T-cell (primary cell): ENCODE measurements at places on chromosomes 6 and 20.

- DNase-seq = no peak
Observed at GRCh38 chr6:39927159-39927558, 7.1 kb downstream of the MOCS1 start.

DNA sequence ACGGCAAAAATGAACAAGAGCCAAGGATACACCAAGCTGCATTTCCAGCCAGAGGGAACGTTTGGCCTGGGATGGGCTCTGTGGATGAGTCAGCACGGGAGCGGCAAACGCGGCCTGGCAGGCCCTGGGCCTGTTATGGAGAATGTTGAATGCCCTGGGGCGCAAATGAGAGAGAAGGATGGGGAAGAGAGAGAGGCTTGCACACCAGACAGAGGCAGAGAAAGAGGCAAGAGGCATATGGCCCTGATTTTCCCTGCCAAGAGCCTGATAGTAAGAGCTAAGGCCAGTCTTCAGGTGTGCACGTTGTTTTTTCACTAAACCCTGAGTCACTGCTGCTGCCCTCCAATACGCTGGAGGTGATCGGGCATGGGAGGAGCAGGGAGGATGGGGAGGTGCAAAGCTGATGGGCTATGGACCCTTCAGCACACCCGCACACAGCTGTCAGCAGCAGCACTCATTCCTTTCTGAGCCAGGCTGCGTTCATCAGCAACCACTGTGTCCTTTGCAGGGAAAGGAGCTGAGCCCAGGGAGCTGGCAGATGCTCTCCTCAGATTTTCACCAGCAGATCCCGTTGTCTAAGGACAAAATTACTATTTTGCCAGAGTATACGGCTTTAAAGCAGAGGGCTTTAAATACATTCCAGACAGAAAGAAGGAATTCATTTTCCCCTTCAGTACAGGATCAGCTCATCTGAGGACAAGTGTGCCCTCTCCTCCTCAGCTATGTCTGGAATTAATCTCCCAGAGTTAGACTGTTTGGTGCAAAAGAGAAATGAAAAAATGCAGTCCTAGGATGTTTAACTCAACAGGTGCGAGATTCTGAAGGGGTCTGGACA, 61.7 kb upstream of the SLC22A23 start:
- no peak for DNase-seq

GRCh38 chr6:169854083-169854725, 102.8 kb downstream of the ERMARD start:
- no peak for DNase-seq

DNA sequence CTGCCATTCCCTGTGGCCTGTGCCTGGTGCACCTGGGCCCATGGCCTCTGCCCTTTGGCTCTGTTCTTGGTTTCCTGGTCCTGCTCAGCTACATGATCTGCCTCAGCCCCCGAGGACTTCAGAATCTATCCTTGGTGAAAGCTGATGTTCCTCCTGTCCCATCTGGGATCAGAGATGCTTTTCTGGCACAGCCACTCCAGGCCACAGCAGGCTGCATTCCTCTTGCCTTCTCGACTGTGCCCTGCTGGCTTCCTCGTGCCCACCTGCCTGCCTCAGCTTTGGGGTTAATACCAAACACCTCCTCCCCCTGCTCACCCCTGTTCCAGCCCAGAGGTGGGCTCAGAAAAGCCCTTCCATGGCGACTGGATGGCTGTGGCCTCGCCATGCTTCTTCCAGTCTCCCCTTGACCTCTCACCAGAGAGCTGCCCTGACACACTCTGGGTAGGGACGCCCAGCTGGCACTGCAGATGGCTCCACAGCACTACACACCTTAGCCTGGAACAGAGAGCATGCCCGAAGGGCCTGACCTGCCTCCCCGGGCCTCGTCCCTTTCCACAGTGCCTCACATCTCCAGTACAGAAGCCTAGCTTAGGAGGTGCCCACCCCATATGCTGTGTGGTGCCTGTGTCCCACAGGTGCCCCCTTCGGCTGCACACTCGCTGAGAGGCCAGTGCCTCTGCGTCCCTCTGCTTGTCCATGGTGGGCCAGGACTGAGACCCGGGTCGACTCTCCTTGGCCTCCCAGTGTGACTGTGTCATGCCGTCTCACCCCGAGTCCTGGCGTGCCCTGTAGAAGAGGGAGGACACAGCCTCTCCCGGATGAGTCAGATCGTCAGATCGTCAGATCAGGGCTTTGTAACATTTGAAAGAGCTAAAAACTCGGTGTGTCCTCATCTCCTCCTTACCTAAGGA, 148.8 kb downstream of the DTNBP1 start:
- DNase-seq = no peak
